AG08395 (cell line): ENCODE measurements at places on chromosomes 4 and X.

- DNase-seq, result peak; percentile 60
Observed at GRCh38 chrX:9416562-9417348, 48.1 kb upstream of the TBL1X start.

GRCh38 chr4:78551420-78552351 lies at the start of gene ANXA3:
Gene ANXA3, plus strand, starts transcription at chr4:78551770. Its CDS starts 2,704 bp downstream, at chr4:78554474.
- peak; percentile 24 for DNase-seq

- DNase-seq, result no peak
Observed at GRCh38 chr4:173014836-173015235, 153.8 kb upstream of the GALNT7 start.

- DNase-seq, result no peak
Observed at GRCh38 chr4:180240670-180241069, 2002.5 kb upstream of the TENM3 start.

DNA sequence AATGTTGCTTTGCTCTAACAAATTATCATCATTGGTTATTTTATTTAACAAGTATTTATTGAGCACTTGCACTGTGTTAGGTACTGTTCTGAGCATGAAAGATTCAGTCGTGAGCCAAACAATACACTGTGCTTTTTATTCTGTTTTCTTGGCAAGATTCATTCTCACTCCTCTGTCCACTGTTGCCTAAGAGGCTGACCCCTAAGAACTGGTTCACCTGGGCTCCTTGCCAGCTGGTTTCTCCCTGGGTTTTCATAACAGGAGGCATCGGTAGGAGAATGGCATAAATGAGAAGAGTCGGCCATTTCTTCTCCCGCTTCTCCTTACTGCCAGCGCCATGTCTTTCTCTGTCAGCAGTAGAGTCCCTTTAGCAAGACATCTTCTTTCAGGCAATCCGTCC lies 243.7 kb upstream of the DIAPH2 start:
- DNase-seq, result no peak

DNA sequence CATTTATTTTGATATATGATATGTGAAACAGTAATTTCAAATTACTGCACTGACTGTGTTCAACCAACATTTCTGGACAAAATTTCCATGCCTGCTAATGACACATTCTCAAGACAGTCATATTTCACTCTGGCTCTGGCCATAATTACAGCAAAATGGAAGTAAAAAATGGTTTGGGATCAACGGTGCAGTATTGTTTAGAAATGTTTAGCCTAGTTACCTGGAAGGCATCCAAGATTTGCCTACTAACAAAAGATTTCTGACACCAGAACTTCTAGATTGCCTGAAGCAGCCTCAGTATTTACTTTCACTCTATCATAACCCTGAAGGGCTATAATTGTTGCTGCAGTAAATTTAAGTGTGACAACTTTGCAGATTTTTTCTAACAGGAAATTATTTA lies 416.3 kb downstream of the PCDH10 start:
- no peak for DNase-seq

GRCh38 chr4:15920723-15921591 lies 17.6 kb downstream of the FGFBP1 start:
- peak; percentile 88 for DNase-seq

DNA sequence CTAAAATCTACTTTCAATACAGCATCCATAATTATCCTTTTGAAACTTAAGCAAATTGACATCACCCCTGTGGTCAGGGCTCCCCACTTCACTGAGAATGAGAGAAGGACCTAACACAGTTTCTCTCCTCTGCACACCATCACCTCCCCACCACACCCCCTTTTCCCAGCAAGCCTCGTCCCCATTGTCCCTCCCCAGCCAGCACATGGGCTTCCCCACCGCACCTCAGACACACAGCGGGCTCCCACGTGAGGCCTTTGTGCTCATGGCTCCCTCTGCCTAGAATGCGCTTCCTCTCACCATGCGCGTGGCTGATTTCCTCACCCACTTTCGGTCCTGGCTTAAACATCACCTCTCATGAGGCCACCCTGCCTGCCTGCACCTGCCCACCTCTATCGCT lies 639.0 kb upstream of the FRG1 start:
- DNase-seq, result no peak

DNA sequence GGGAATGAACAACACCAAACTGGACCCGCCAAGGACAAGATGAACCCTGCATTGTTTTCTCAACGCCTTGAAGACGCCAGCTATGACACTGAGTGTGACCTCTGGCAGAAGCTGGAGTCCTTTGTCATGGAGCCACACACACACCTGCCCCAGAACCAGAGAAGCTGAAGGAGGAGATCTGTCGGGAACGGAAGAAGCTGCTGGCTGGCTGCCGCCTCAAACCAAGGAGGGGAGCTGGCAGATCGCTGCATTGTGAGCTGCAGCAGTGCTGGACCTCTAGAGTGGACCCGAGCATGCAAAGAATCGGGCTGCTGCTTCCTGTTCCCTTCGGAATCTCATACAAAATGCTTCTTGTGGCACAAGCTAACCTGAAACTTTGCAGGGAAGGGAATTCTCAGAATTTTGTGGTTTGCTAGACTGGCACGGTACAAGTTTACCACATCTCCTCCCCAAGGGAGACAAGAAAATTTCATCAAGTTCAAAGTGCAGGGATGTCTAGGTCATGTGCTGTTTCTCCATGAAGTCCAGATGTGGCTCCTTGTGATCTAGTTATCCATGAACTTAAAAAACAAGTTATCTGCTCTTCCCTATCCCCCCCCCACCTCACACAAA lies 23.4 kb upstream of the GLRB start:
- DNase-seq, result no peak

DNA sequence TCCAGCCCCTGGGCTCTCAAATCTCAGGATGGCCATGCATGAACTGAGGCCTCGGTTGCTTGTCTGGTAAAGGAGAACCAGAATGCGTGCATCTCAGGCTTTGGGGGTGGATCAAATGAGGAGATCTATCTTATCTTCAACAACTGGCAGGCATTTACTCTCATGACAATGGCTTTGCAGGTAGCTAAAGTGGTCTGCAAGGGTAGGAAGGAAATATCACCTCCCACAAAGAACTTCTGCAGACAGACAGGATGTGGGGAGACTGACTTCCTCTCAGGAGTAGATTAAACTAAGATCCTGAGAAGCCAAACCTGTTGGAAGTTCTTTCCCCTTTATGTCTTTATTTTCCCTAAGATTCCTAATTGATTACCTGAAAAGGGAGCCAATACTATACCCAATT lies 7.8 kb downstream of the LDB2 start:
- DNase-seq, result no peak

- DNase-seq, result no peak
Observed at GRCh38 chr4:124591637-124592036, 120.9 kb downstream of the ANKRD50 start.

DNA sequence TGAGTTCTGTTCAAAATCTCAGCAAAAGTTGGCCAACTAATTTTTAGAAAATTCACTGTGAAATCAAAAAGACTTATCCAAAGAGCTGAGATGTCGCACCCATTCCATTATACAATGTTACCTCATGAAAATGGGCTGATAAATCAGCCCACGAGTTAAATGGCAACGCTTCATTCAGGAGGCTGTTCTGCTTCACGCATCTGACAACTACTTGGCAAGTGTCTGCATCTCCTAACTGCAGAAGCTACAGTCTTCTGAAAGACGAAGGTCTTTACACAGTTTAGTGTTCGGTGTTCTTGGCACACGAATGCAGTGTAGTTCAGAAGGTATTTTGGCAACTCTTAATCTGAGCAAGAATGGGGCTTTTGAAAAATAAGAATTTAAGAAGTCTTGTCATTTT lies 166.6 kb upstream of the DKK2 start:
- DNase-seq, result no peak

GRCh38 chr4:142778430-142778829 lies 67.7 kb downstream of the INPP4B start:
- DNase-seq, result peak; percentile 11

DNA sequence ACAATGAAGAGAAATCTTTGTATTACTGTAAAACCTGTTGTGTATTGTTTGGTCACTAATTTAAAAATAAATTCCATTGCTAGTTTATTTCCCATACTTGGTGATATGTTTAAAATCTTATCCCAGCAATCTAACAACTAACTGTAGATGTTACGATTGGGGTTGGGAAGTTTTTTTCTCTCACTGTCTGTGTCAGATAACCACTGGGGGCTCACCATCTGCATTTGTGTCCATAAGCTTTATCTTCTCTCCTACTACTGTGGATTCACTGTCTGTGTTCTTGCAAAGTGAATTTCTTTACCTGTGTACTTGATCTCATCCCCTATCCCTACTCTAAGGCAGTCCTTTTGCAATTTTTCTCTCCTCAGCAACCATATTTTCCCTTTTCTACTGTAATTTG lies 81.3 kb downstream of the STIM2 start:
- DNase-seq, result no peak

GRCh38 chr4:53431052-53431451 lies 53.6 kb downstream of the FIP1L1 start:
- no peak for DNase-seq

DNA sequence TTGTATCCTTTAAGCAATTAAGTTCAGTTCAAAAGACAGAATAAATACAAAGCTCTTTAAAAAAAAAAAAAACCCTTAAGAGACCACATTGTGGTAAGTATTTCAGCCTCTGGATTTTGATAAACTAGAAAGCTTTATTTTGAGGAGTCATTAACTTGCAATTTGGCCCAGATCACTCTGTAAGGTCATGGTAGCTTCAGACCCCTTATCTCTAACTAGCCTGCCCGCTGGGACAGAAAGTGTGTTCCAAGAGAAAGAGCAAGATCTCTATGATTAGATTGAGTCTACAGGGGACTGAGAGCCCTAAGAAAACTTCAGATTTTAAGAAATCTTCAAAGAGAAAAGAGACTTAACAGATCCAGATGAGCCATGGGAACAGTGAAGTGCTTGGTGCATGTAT lies 45.6 kb downstream of the GALNT7 start:
- no peak for DNase-seq

GRCh38 chrX:109709129-109709631 lies 23.9 kb downstream of the ACSL4 start:
- peak; percentile 10 for DNase-seq

DNA sequence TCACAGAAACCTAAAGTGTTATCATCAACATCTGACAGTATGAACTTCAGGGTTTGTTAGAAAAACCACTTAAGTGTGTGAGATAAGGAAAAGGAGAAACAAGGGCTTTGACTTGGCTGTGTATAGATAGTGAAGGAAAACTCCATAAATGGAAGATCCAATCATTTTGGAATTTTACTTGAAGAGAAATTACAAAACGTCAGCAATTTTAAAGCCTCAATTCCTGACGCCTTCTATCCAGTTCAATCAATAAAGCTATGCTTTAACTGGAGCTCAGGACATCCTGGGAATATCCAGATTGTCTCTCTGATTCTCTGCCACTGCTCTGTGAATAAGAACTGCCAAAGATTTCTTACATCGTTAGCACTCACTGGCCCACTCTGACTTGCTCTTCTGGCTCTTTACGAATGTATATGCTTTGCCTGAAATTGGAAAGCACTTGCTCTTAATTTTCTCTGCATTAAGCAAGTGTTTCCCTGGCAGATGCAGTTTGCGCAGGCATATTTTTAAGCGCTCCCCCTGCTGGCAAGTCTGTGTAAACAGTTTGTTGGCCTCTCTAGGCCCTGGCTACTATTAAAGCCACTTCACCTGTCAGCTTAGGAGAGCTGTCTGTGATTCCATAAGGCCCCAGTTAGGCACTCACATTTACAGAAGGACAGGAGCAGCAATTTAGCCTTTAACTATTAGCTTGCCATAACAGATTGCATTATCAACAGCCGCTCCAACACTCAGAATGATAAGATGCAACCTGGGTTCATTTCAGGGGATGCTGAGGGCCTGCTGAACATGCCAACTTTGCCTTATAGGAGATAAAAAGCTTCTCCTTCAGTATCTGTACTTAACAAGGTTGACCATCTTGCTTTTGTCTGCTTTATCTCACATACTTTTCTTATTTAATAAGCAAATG lies 251.4 kb upstream of the DDX53 start:
- DNase-seq, result peak; percentile 43

DNA sequence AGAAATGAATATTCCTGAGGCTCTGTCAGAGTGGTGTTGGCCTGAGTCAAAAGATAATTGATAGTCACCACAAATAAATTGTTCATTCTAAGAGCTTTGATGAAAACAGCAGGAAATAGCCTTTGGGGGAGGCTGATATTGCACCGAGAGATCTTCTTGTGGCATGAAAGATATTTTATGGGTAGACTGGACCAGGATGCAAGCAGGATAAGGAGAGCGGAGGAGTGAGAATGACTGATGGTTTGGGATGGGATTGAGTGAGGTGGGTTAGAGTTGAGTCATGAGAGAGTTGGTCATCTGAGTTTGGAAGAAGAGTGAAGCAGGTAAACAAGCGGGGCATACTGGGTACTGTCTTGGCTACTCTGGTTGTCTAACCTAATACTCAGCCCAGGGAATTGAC lies 88.7 kb downstream of the REPS2 start:
- no peak for DNase-seq

DNA sequence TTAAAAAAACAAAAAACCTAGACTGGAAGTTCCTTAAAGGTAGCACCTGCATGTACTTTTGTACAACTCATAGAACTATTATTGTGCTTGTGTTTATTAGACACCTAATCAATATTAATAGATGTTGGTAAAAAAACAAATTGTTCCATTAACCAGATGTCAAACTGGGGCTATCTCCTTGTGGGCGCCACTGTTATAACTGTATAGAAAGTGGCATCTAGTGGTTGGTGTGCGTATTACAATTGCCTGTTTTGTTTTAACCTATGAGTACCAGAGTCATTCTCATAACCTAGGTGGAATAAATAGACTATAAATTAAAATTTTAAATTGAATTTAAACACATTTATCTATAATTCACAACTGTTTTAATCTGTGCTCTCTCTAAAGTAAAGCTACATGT lies 97.4 kb downstream of the COL4A5 start:
- peak; percentile 33 for DNase-seq

- DNase-seq, result peak; percentile 85
Observed at GRCh38 chr4:98626350-98626749, 32.1 kb downstream of the TSPAN5 start.

- no peak for DNase-seq
Observed at GRCh38 chr4:151669990-151670389, 90.8 kb downstream of the GATB start.

DNA sequence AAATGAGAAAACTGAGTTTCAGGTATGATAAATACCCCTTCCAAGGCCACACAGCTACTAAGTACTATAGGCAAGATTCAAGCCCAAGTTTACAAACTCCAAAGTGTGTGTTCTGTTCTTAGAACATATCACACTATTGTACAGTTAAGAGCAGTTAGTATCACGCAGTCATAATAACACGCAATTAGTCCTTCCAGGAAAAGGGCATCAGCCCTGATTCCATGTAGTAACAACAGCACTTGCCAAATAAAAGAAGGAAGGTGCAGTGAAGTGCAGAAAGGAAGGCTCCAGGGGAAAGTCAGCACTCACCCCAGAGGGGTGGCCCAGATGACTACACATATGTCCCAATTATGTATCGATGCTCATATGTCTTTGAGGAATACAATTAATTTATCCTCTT lies 4.4 kb downstream of the TASL start:
- no peak for DNase-seq

GRCh38 chrX:56798339-56798711 lies 69.3 kb downstream of the NBDY start:
- DNase-seq, result no peak

GRCh38 chr4:164700471-164700870 lies 53.5 kb upstream of the SMIM31 start:
- no peak for DNase-seq
